ENCODE measurements at places on chromosomes 2 and 18.

DNA sequence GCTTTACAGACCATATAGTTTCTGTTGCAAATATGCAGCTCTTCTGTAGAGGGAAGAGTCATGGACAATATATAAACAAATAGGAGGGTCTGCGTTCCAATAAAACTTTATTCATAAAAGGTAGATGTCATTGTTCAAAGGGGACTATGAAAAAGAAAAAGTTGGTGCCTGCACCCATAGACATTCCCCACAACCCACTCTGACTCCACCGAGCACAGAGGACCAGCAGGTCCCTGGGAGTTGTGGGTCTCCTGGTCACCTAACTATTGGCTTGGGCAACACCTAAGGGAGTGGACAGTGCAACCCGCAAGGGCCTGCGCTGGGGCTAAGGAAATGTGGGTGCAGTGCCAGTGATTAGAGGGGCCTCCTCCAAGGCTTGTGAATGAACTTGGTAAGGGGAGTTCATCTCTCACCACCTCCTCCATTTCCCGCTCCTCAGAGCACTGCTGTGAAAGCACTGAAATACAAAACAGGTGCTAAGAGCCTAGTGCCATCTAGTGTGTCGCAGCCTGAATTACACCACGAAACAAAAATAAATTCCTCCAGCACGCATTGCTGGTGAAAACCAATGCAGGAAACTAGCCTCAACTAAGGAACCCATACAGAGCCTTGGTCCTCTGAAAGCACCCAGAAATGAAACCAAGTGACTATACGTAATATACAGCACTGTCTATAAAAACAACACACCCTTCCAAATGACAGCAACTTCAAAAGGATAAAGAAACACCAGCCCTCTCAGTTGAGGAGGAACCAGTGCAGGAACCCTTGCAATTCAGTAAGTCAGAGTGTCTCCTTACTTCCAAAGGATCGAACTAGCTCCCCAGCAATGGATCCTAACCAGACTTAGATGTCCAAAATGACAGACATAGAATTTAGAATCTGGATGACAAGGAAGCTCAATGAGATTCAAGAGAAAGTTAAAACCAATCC is 166.6 kb downstream of the RNF144A start:
- peak; percentile 34 for DNase-seq

- DNase-seq = no peak
Observed at GRCh38 chr2:197191940-197192322, 118.6 kb downstream of the ANKRD44 start.

- no peak for DNase-seq
Observed at GRCh38 chr2:86315084-86315483, 22.3 kb downstream of the REEP1 start.

- DNase-seq = no peak
Observed at GRCh38 chr18:43277164-43277600, at the start of gene SYT4. SYT4 (minus strand) TSS chr18:43277490; CDS start chr18:43277281, 209 bp downstream.

DNA sequence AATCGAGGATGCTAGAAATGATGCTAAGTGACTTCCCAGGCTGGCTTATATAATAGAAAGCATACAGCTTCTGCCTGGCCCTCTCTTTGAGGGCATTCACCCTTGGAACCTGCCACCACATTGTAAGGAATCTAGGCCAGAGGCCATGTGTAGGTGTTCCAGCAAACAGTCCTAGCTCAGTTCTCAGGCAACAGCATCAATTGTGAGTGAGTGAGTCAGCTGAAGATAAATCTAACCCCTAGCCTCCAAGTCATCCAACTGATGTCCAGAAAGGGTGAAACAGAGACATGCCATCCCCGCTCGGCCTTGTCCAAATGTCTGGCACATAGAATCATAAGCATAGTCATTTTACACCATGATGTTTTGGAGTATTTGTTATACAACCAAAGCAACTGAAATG is 324.3 kb upstream of the KLHL14 start:
- no peak for DNase-seq

GRCh38 chr2:149334156-149334555 is 3.8 kb downstream of the LYPD6 start:
- DNase-seq = no peak

DNA sequence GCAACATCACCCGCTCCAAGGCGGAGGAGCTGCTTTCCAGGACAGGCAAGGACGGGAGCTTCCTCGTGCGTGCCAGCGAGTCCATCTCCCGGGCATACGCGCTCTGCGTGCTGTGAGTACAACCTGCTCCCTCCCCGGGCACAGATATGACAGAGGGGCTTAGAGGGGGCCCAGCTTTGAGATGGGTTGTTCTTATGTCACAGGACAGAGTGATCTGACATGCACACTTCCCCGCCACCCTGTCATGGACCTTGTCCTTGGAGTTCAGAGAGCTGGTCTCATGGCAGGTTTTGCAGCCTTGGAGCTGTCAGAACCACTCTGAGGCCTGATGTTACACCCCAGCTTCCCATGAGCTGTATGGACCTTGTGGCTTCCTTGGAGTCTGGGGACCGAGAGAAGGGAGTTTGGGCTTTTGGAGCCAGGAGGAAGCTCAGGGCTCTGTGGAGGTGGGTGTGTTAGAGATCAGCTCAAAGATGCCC is 398 bp downstream of the INPP5D start:
- DNase-seq = no peak

GRCh38 chr18:55018602-55019001 is 59.3 kb upstream of the CCDC68 start:
- DNase-seq = no peak

GRCh38 chr2:157899125-157899839 is 23.2 kb upstream of the ACVR1 start:
- DNase-seq = no peak

GRCh38 chr2:2800697-2801096 is 469.6 kb upstream of the MYT1L start:
- DNase-seq = no peak

GRCh38 chr2:212448698-212449097 is 89.9 kb downstream of the ERBB4 start:
- no peak for DNase-seq

DNA sequence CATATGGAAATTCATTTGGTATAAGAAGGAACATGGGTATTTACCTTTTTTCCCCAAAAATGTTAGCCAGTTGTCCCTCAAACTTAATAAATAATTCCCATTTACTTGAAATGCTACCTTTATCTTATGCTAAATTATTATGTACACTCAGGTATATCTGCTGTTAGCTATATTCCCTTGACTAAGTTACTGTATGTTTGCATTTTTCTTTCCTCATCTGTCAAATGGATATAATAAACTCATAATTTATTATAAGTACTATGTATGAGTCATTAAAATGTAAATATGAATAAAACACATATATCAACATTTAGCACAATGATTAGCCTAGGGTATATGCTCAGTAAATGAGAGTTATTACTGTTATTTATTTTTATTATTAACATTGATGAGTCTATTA is 117.4 kb downstream of the PMS1 start:
- DNase-seq = no peak

- DNase-seq = no peak
Observed at GRCh38 chr2:153875801-153876466, 4.2 kb downstream of the GALNT13 start.

- no peak for DNase-seq
Observed at GRCh38 chr2:229050133-229050532, 221.0 kb downstream of the PID1 start.

DNA sequence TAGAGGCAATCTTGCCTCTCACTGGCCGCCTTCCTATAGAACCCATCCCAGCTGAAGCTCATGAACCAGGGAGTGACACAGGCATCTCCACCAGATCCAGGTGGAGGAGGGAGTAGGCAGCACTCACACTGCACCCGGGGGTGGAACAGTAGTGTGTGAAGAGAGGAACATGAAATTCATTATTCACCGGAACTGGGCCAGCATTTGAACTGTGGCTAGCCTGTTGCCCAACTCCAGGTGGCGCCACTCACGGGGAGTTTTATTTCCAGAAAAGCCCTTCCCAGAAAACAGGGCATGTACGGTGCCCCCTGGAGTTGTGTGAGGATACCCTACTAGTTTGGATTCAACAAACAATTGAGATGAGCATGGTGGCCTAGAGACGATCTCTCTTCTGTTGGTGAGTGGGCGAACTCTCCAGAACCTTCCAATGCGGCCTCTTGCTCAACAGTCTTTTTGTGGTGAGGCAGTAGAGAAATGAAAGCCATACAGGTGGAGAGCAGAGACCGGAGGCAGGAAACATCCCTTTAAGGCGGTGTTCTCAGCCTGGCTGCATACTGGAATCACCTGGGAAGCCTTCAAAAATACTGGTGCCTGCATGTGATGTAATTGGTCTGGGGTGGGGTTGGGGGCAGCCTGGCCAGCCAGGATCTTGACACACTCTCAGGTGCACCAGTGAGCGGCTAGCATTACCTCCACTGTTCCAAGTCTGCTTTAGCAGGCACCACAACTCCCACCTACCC is 73.5 kb upstream of the NEDD4L start:
- no peak for DNase-seq

GRCh38 chr2:100529176-100529575 is 33.6 kb upstream of the PDCL3 start:
- no peak for DNase-seq

- no peak for DNase-seq
Observed at GRCh38 chr2:181574321-181574720, 82.6 kb downstream of the CERKL start.

GRCh38 chr18:50947899-50948298 is 19.9 kb upstream of the ELAC1 start:
- no peak for DNase-seq

GRCh38 chr18:3395466-3395865 is 54.5 kb upstream of the TGIF1 start:
- DNase-seq = no peak

DNA sequence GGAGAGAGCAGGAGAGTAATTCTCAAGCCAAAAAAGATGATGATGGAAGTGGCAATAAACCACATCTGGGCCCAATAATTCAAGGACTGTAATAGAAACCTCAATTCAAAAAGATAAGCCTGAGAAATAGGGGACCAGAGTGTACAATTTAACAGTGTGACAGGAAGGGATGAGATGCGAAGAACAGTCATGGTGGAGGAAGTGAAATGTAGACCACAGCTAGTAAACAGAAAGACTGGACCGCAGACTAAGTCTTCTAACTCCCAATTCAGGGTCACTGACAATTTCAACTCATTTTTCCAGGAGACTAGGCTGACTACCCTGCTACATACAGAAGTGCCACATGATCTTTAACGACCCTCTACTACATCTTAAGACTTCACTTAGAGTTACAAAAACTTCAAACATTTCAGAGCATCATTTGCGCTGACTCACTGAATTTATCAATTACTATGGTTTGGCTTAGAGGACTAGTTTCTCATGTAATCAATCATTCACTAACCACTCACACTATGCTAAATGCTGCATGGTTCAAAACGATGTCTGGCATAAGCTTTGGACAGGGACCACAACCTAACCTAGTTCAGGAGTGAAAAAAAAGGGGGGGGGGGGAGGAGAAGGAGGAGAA is 9.0 kb downstream of the CUL3 start:
- no peak for DNase-seq

DNA sequence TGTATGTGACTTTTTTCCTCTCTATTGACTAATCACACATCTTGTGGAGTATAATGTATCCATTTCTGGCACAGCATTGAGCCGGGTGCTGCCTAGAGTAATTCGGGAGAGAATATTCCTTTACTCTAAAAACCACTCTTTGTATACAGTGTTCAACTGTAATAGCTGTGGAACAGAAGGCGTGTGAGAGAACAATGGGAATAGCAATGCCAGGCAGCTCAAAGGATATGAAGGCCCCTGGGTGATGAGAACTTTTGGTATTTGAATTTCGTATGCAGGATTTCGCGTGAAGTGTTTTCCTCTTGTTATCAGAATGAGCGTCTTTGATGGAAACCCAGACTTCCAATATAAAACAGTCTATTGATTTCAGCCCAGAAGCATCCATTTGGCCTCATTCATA is 84.6 kb upstream of the MAP3K20 start:
- no peak for DNase-seq

DNA sequence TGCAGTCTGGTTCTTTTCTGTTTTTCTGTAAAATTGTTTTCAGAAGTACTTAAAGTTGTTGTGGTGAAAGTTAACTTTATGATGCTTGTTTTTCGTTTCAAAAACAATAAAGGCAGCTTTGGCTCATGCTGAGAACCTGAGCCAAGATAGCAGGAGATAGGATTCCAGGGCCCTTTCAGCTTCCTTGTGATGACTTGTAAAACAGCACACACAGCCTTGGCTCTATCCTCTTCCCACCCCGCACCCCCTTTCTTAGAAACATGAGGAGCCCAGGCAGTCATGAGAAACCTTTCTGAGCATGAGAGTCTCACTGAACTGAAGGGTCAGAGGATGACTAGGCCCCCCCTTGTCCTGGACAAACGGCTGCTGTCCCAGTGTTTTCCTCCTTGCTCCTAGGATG is 12.4 kb upstream of the CHRNA1 start:
- DNase-seq = no peak

DNA sequence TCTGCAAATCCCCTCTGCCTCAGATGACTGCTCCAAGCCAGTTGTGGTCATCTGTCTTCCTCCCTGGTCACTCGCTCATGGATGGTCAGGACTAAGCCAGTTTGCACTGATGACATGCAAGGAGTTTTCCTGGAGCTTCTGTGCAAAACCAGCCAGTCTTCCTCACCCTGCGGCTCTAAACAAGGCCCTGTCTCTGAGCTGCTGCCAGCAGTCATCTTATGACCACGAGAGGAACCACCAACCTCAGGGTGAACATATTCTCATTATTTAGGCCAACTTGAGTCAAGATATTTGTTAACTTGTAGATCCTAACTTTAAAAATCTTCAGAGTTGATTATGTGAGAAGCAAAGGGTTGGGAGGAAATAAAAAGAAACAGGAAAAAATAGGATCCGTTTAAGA is 119.9 kb upstream of the CAB39 start:
- peak; percentile 9 for DNase-seq

- DNase-seq = no peak
Observed at GRCh38 chr18:59145055-59145454, 5.4 kb downstream of the SEC11C start.

DNA sequence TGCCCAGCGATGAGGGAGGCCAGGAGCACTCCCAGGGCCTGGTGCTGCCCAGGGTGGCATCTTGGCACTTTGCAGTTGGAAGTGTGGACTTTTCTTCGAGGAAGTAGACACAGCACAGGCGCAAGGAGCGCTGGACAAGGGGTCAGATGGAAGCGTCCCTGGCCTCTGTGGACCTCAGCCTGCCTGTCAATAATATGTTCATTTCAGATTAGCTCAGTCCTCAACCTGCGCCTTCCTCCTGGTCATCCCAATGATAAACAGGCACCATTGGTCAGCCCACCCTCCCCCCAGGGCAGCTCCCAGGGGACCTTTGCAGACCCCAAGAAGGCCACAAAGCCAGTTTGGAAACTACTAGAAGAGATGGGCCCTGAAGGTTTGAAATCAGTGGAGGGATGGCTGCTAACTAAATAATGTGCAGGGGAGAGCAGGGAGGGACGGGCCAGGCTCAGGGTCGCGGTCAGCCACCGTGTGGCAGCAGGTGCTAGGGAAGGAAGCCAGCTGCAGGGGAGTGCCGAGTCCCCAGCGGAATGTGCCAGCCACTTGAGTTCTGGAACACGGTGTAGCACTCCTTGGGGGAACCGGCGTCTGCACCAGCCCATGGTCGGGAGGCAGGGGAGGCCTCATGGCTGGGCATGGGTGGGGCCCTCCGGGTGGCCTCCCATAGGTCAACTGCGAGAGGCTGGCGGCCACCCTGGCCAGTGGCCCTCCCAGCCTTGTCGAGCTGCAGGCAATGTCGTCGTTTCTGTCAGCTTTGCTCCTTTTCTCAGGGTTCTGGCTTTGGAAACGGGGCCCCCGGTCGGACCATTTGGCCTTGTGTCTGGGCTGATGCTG is 59.9 kb downstream of the ADI1 start:
- DNase-seq = no peak

- no peak for DNase-seq
Observed at GRCh38 chr18:65269375-65269774, 481.4 kb upstream of the CDH7 start.
